ENCODE measurements at places on chromosomes 3 and 15.
A peak's percentile ranks its signal among the peaks of the same experiment; 100 is the strongest.

DNA sequence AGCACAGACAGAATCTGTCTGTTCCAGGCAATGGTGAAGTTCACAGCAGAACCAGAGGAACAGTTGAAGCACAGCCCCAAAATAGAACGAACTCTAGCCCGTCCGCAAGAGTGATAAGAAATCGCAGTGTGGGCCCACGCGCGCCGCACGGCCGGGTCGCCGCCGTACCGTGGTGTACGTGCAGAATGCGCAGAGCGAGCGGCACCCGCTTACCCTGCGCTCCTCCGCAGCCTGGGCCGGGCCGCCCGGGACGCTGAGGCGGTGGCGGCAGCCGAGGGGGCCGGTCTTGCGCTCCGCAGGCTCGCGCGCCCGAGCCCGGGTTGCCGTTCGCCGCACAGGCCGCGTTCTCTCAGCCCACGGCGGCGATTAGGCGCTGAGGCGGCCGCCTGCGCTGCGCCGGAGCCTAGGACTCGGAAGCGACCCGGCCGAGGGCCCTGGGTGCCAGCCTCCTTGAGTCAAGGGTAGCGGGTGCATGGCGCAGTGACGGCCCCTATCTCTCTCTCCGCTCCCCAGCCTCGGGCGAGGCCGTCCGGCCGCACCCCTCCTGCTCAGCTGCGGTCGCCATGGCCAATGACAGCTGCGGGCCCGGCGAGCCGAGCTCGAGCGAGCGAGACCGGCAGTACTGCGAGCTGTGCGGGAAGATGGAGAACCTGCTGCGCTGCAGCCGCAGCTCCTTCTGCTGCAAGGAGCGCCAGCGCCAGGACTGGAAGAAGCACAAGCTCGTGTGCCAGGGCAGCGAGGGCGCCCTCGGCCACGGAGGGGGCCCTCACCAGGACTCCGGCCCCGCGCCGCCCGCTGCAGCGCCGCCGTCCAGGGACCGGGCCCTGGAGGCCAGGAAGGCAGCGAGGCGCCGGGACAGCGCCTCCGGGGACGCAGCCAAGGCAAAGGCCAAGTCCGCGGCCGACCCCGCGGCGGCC lies 20.5 kb downstream of the WDR73 start:
- DNase-seq = peak; percentile 61

- no peak for DNase-seq
These were observed 78.0 kb downstream of the CHCHD6 start for GRCh38 chr3:126781889-126782491.

- DNase-seq = no peak
These were observed 53.8 kb downstream of the CCR1 start for GRCh38 chr3:46154311-46154710.

DNA sequence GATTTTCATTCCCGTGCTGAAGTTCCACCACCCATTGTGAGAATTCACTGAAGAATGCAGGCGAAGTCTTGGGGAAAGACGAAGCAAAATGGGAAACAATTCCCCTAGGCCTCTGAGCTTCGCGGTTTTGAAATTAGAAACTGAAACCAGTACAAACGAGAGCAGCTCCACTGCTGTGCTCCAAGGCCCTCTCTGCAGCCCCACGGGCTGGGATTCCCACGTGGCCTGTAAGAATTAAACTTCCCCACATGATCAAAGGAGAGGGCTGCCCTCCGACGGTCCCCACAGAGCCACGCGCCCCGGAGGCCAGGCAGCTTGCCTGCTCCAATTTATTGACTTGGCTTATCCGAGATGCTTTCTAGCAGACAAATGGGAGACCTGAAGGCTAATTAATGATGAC lies 144.0 kb downstream of the GREM1 start:
- DNase-seq = peak; percentile 6

DNA sequence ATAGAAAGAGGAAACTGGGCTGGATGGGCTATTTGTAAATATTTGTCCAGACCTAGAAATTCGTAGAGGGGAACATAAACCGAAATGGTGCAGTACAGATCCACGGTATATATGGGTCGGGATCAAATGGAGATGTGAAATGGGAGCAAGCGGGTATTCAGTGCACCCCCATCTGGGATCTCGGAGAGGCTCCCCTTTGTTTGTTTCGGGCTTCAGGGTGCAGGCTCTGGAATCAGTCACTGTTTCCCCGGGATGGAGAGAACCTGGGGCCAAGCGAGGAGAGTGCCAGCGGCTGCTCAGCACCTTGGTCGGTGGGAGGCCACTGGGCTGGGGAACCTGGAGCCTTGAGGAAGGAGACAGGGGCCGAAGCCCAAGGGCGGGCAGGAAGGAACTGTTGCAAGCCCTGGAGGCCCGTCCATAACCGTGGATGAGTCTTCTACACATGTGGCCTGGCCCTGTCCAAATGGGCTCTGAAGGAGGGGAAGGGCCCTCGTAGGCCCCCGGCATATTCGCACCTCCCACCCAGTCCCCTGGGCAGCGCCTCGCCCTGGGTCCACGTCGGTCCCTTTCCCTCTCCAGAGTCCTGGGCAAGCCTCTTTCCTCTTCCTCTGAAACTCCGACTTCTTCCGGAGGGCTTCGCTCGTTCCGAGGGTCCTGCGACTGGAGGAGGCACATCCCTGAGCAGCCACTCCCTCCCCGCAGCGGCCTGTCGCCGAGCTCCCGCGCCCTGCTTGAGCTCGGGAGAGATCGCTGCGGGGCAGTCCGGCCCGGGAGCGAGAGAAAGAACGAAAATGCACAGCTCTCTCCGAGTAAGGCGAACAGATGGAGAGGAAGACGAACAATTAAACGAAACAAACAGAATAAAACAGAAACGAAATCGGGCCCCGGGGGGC lies 3.0 kb downstream of the ISL2 start:
- DNase-seq = peak; percentile 49

GRCh38 chr3:27792869-27793268 lies 70.7 kb upstream of the EOMES start:
- DNase-seq = no peak

Data from frontal cortex (tissue), 4 donors.